ENCODE measurements at places on chromosomes 7 and 10.

GRCh38 chr10:11530806-11531205 is 80.6 kb downstream of the USP6NL start:
- peaks cover 19% of the 10 kb centered on the region for H3K36me3 ChIP-seq
- peaks cover 100% of the 10 kb centered on the region for H3K4me1 ChIP-seq
- no peak overlapping the region for H3K4me3 ChIP-seq
- no peak for DNase-seq
- peak overlapping the region; percentile 88 for H3K27ac ChIP-seq

GRCh38 chr10:14123139-14123538 is 207.6 kb downstream of the FRMD4A start:
- no peak overlapping the region for H3K27ac ChIP-seq
- DNase-seq: no peak
- no peaks in the 10 kb centered on the region for H3K4me1 ChIP-seq
- no peaks in the 10 kb centered on the region for H3K36me3 ChIP-seq
- no peak overlapping the region for H3K4me3 ChIP-seq
- H3K27me3 ChIP-seq: no peaks in the 10 kb centered on the region

DNA sequence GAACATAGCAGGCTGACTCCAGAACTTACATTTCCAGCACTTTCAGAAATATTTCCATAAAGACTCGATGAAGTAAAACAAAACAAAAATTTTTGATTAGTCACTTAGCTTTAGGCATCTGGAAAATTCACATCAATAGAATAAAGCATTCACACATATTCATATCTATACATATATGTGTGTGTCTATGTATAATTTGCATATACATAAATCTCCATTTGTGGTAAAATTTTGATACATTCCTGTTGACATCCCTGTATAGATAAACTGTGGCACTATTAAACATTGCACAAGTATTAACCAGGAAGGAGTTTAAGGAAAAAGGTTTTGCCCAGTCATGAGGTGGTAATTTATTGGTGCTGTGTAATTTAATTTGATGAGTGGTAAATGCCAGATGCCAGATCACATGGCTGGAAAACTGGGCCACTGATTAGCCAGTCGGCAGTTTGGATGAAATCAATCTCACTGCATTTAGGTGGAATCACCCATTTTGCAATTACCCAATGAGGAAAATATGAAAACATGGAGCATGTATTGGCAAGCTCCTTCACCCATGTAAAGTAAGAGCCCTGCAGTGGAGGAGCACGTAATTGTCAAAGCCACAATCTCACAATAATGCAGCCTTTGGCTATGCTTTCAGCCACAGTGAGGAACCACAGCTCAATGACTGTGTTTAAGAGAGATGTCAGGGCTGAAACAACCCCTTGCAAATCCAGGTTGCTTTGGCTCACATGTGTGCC is 294.6 kb downstream of the RNLS start:
- no peak for DNase-seq
- no peak overlapping the region for H3K27ac ChIP-seq
- no peak overlapping the region for H3K4me3 ChIP-seq
- H3K4me1 ChIP-seq: peaks cover 12% of the 10 kb centered on the region

DNA sequence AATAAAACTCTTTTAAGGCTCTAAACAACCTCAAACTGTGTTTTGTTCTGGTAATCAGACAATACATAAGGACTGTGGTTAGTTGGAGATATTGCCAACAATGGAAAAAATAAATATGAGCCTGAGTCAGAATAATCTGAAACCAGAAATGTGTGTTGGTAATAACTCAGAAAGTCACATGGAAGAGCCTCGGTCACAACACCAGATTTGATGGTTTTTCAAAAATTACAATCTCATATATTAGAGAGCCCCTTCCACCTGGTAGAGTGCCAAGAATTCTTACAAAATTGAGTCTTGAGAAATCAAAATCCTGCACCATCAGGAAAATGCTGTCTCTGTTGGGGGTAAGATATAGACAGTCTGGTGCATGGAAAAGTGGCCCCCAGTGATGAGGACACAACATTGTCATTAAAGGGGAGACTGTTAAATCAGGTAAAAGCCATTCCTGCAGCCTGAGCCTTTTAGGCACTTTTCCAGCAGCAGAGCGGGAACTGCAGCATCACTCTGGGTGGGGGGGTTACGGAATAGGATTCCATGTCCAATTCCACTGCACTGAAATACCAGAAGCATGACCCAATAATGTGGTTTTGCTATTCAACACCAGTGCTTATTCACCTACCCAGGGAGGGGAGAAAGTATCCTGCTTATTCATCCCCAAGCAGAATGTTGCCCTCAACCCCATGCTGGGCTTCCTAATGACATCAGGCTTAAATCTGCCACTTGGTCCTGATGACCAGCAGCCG is 9.5 kb upstream of the ADAM12 start:
- no peaks in the 10 kb centered on the region for H3K27me3 ChIP-seq
- no peak overlapping the region for H3K4me3 ChIP-seq
- H3K4me1 ChIP-seq: no peaks in the 10 kb centered on the region
- no peak overlapping the region for H3K27ac ChIP-seq
- H3K36me3 ChIP-seq: no peaks in the 10 kb centered on the region

DNA sequence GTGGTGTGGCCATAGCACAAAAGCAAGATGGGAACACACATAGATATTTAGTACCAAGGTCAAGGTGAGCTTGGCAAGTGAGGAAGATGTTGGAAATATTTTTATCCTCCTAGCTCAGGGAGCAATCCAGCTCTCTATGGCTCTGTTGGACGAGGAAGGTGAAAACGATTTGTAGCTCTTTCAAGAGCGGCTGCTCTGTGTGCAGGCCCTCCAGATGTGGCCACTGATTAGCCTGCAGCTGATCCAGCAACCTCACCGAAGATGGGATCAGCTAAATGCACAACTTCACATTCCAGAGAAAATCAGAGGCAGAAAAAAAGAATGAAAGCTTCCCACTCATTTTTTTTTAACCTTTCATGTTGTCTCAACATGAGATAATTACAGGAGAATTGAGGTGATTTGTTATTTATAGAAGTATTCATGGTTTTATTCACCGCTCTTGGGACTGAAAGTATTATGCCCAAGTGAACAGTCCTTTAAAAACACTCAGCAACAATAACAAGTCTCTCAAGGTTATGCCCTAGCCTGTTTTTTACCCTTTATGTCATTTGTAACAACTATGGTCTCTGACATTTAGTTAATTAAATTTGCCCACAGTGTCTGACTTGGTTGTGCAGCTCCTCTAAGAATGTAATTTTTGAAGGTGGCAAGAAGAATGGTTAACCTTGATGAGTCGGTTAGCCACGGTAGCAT is 213.6 kb upstream of the ADARB2 start:
- no peaks in the 10 kb centered on the region for H3K27me3 ChIP-seq
- DNase-seq: no peak
- no peak overlapping the region for H3K4me3 ChIP-seq
- no peak overlapping the region for H3K27ac ChIP-seq
- H3K36me3 ChIP-seq: no peaks in the 10 kb centered on the region

DNA sequence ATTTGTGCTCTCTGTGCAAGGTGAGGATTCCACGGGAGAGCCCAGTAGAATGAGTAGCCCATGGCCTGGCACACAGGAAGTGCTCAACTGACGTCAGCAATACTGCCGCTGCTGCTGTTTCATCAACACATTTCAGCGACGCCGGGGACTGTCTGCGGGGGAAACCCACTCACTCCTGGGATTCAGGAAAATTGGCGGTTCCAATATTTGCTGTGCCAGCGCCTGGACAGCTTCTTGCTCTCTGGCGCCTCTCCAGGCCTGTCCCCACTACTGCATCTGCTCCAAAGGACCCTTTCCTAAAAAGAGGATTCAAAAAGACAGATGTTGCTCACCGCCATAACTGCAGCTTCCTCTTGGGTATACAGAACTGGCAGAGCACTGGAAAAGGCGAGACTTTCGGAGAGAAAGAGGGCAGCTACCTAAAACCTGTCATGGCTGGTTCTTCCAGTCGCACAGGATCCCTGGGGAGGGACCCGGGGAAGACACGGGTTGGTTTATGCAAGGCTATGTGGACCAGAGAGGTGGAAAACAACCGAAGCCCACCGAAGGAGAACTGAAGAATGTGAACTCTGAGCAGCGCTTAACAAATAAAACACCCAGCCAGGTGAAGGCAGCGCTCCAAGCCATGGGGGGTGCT is 39.7 kb upstream of the ENO4 start:
- DNase-seq: no peak
- no peaks in the 10 kb centered on the region for H3K4me1 ChIP-seq
- H3K4me3 ChIP-seq: no peak overlapping the region

DNA sequence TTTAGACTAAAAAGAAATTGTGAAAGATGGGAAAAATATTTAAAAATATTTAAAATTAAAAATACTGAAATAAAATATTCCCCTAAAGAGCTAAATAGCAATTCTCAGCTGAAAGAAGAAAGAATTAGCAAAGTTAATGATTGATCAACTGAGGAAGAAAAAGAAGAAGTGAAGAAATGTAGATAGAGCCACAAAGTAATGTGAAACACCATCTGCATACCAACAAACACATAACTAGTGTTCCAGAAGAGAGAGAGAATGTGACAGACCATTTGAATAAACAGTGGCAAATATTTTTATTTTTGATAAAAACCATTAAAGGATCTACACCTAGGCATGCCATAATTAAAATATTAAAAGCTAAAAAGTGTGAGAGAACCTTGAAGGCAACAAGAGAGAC is 784.5 kb upstream of the ZWINT start:
- H3K27me3 ChIP-seq: no peaks in the 10 kb centered on the region
- H3K27ac ChIP-seq: no peak overlapping the region
- DNase-seq: no peak

DNA sequence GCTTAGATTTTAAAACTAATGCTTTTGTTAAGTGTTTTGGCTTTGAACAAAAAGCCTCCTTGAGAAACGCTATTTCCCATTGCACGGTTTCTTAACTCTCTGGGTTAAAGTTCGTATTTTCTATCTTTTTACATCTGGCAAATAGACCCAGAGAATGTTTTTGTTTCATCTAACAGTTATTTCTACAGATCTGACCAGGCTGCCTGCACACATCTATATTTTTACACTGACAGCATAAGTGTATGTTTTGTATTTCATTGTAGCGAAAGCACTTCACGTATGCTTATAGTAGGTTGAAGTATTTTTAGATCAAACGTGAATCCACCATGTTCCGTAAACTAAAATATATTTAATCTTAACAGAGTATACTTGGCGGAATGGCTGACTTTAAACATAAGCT is 477.3 kb downstream of the SDK1 start:
- no peaks in the 10 kb centered on the region for H3K36me3 ChIP-seq
- no peak for DNase-seq
- no peaks in the 10 kb centered on the region for H3K4me1 ChIP-seq
- no peak overlapping the region for H3K4me3 ChIP-seq
- no peaks in the 10 kb centered on the region for H3K27me3 ChIP-seq
- H3K27ac ChIP-seq: no peak overlapping the region

- H3K27ac ChIP-seq: no peak overlapping the region
- DNase-seq: no peak
- no peaks in the 10 kb centered on the region for H3K4me1 ChIP-seq
- no peaks in the 10 kb centered on the region for H3K27me3 ChIP-seq
- no peaks in the 10 kb centered on the region for H3K36me3 ChIP-seq
Measured at GRCh38 chr10:62723375-62723774, 81.1 kb upstream of the ADO start.

- no peaks in the 10 kb centered on the region for H3K27me3 ChIP-seq
- H3K4me1 ChIP-seq: no peaks in the 10 kb centered on the region
- H3K36me3 ChIP-seq: no peaks in the 10 kb centered on the region
Measured at GRCh38 chr7:141585592-141586510, 34.6 kb downstream of the AGK start.

- no peak overlapping the region for H3K4me3 ChIP-seq
- no peak for DNase-seq
- no peak overlapping the region for H3K27ac ChIP-seq
- H3K4me1 ChIP-seq: no peaks in the 10 kb centered on the region
- H3K27me3 ChIP-seq: no peaks in the 10 kb centered on the region
Measured at GRCh38 chr7:18041191-18041590, 13.5 kb upstream of the PRPS1L1 start.

GRCh38 chr7:107313355-107313754 is 144.6 kb downstream of the HBP1 start:
- H3K4me1 ChIP-seq: peaks cover 4% of the 10 kb centered on the region
- H3K27me3 ChIP-seq: no peaks in the 10 kb centered on the region
- DNase-seq: no peak
- no peaks in the 10 kb centered on the region for H3K36me3 ChIP-seq
- no peak overlapping the region for H3K4me3 ChIP-seq

DNA sequence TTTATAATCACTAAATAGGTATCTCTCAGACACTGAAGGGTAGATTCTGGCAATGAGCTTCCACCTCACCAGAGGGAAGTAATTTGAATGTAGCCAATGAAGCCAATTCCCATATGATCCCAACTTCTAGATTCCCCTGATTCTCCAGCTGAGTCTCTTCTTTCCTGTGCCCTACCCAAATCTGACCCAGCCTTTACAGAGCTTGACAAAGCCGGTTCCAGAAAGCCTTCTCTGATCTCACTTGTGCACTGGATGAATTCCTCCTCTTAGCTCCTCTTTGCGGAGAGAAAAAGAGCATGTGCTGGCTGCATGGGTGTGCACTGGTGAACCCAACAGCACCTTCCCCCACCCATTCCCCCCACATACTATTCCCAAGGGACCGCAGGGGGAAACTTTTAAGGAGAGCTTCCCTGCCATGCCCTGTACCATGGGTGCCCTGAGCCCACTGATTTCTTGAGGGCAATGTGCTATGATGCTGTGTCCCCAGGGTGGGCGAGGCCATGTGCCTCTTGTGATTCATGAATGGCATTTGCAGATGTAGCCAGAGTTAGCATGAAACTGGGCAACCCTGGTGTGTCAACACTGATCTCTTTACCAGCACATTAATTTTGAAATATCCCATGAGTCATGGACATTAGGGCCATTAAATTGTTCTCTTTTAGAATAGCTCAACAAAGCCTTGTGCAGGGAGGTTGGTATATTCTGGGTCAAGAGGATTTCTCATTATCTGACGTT is 50.4 kb upstream of the PLEKHA1 start:
- no peak for DNase-seq
- H3K27ac ChIP-seq: no peak overlapping the region
- no peak overlapping the region for H3K4me3 ChIP-seq
- H3K36me3 ChIP-seq: no peaks in the 10 kb centered on the region
- no peaks in the 10 kb centered on the region for H3K27me3 ChIP-seq

- H3K4me1 ChIP-seq: no peaks in the 10 kb centered on the region
- H3K36me3 ChIP-seq: no peaks in the 10 kb centered on the region
- H3K27me3 ChIP-seq: no peaks in the 10 kb centered on the region
- H3K4me3 ChIP-seq: no peak overlapping the region
- DNase-seq: no peak
Measured at GRCh38 chr7:2926896-2927405, 82.8 kb upstream of the GNA12 start.

GRCh38 chr7:87013840-87014190 is 45.6 kb downstream of the ELAPOR2 start:
- H3K27ac ChIP-seq: no peak overlapping the region
- no peaks in the 10 kb centered on the region for H3K36me3 ChIP-seq
- no peaks in the 10 kb centered on the region for H3K4me1 ChIP-seq
- DNase-seq: no peak
- no peaks in the 10 kb centered on the region for H3K27me3 ChIP-seq

DNA sequence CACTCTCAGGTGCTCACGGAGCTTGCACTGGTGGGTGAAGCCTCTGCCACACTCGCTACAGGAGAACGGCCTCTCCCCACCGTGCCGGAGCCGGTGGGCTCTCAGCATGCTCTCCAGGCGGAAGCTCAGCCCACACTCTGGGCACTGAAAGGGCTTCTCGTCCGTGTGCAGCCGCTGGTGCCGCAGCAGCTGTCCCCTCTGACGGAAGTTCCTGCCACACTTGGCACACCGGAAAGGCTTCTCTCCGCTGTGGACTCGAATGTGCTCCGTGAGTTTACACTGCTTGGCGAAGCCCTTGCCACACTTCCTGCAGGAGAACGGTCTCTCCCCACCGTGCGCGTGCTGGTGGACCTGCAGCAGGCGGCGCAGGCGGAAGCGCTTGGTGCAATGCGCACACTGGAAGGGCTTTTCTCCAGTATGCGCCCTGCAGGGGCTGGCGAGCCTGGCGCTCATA is 19.3 kb downstream of the ZNF786 start:
- H3K4me1 ChIP-seq: peaks cover 3% of the 10 kb centered on the region
- H3K36me3 ChIP-seq: peaks cover 16% of the 10 kb centered on the region
- no peak overlapping the region for H3K4me3 ChIP-seq

Measured in Karpas-422 (cell line).